ENCODE measurements at places on chromosomes 1 and 21.

DNA sequence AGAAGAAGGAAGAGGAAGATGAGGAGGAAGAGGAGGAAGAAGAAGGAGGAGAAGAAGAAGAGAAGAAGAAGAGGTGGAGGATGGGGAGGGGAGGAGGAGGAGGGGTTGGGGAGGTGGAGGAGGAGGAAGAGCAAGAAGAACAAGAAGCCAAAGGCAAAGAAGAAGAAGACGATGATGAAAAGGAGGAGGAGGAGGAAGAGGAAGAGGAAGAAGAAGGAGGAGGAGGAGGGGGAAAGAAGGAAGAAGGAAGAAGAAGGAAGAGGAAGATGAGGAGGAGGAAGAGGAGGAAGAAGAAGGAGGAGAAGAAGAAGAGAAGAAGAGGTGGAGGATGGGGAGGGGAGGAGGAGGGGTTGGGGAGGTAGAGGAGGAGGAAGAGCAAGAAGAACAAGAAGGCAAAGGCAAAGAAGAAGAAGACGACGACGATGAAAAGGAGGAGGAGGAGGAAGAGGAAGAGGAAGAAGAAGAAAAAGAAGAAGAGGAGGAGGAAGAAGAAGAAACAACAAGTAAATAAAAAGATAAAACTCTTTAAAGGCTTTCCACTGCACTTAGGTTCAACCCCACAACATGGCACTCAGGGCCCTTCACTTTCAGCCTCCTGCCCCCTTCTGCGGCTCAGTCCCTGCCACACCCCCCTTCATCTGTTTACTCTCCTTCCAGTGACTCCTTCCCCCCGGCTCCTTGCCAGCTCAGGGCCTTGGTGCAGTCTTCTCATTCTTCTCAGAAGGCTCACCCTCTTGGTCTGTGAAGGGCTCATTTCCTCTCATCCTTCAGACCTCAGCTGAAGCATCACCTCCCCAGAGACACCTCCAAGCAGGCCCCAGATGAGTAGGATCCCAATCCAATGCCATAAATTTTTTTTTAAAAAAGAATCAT is 114.0 kb downstream of the KCNN3 start:
- DNase-seq, result no peak

- DNase-seq, result no peak
Observed at GRCh38 chr1:164658864-164659263, 99.9 kb downstream of the PBX1 start.

GRCh38 chr1:22717037-22717760 is 6.6 kb downstream of the EPHB2 start:
- no peak for DNase-seq

- DNase-seq, result no peak
Observed at GRCh38 chr1:159921251-159921650, 4.1 kb downstream of the TAGLN2 start.

DNA sequence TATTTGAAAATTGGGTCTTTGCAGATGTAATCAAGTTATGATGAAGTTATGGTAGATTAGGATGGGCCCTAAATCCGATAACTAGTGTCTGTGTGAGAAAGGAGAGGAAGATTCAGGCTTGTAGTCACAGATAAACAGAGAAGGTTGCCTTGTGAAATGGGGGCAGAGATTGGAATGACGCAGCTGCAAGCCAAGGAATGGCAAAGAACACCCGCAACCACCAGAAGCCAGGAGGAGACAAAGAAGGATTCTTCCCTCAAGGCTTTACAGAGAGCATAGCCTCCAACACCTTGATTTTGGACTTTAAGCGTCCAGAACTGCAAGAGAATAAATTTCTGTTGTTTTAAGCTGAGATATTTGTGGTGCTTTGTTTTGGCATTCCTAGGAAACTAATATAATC is 35.4 kb upstream of the COL24A1 start:
- DNase-seq, result no peak

- no peak for DNase-seq
Observed at GRCh38 chr1:25922971-25923552, 16.8 kb upstream of the STMN1 start.

- no peak for DNase-seq
Observed at GRCh38 chr1:26003262-26003661, 5.4 kb upstream of the PAFAH2 start.

DNA sequence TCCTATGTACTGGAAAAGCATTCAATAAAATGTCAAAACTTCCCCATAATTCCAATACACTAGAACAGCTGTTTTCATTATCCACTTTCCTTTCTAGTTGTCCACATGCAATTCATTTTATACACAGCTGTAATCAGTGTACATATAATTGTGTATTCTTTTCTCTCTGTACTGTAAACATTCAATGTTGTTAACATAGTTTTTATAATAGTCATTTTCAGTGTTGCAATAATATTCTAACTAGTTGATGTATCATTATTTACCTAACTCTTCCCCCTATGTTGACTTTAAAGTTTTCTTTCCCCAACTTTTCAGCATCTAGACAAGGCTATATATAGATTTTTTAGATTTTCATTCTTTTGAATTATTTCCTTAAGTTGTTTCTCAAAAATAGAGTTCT is 44.4 kb downstream of the DIPK1A start:
- no peak for DNase-seq

- no peak for DNase-seq
Observed at GRCh38 chr1:153368495-153368894, 6.9 kb downstream of the S100A12 start.
